NCI-H187 (cell line): ENCODE measurements at places on chromosomes 1 and 21.

GRCh38 chr1:15413563-15414444, 4.1 kb downstream of the EFHD2 start:
- DNase-seq, result no peak

- DNase-seq, result no peak
Observed at GRCh38 chr21:46662765-46663500, 27.5 kb downstream of the PRMT2 start.

DNA sequence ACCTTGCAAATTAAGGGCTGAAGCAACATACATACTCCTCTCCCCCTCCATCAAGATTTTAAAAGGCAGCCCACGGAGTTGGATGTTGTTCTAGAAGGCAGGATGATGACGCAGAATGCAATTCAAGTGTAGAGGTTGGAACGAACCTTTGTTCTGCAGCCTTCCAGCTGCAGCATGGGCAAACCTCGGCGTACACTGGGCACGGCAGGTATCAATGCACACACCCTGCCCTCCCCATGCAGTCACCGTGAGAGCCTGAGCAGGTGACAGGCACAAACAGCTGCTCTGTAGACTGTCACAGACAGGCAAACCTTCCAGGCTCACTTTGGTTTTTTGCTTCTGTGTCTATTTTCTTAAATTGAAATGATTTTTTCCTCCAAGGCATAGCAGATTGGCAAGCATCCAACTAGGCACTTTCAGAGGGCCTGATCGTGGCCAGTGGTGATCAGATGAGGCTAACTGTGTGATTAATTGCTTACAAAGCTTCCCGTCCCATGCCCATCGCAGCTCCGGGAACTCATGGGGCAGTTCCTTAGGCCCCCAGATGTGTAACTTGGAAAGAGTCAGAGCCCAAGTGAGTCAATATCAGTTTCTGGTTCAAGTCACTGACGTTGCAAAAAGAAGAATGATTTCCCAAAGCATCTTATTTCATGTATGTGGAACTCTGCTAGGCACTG, 82.3 kb downstream of the ITPKB start:
- DNase-seq, result peak; percentile 53

DNA sequence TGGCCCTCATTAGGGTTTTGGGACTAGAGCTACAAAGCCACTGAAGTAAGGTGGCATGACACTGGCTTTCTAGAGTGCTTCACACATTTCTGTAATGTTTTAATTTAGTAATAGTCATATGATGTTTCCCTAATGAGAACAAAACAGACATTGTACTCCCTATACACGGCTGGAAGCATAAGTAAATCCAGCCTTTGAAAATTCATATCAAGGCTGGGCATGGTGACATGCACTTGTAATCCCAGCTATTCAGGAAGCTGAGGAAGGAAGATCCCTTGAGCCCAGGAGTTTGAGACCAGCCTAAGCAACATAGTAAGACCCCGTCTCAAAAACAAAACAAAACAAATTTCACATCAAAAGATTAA, 7.4 kb downstream of the USP48 start:
- no peak for DNase-seq

DNA sequence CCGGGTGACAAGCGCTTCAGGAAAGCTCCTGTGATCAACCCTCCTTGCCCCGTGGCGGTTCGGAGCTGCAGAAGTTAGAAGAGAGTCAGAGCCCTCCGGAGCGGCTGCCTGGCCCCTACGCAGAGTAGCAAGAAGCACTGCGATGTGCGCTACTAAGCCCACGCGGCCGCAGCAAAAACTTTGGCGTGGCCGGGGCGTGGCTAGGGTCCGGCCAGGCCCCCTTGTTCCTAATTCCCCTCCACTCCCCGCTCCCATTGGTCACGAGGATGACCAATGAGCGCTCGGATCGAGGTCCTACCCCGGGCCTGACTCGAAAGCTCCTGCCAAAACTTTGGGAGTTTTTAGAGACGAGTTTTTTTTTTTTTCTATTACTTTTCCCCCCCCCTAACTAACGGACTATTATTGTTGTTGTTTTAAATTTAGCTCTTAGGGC, at the start of gene HLX:
TSS of gene HLX (plus strand) at position 368 of the 433 bp plus-strand sequence. CDS start 415 bp downstream, outside the sequence.
- no peak for DNase-seq

DNA sequence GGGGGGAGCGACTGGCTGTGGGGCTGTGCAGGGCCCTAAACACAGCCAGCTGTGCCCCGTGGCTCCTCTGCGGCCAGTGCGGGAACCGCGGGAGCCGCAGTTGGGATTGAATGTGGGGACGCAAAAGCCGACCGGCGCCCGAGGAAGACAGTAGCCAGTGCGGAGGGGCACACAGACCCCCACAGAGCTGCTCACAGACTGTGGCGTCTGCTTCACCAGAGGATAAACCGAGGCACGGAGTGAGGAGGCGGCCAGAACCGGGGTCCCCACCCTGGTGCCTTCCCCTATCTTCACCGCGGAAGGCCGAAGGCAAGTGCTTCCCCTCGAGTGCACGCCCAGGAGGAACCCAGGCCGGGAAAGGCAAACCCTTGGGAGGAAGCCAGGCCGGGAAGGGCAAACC, 8.7 kb upstream of the TMEM52 start:
- DNase-seq, result no peak

DNA sequence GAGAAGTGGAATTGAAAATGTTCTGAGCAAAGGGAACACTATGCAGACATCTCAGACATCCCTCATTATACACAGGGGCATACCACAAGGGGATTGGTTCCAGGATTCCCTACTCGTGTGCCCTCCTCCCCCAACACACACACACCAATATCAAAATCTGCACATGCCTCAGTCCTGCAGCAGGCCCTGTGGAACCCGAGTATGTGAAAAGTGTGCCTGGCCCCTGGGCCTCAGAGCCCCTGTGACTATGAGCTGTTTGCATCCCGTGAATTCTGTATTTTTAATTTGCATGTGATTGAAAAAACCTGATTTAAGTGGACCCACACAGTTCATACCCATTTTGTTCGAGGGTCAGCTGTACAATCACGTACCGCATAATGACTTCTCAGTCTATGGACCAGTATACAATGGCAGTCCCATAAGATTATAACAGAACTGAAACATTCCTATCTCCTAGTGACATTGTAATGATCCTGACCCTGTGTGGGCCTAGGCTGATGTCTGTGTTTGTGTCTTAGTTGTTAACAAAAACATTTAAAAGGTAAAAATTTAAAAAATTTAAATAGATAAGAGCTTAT, 11.3 kb downstream of the POU2F1 start:
- no peak for DNase-seq

DNA sequence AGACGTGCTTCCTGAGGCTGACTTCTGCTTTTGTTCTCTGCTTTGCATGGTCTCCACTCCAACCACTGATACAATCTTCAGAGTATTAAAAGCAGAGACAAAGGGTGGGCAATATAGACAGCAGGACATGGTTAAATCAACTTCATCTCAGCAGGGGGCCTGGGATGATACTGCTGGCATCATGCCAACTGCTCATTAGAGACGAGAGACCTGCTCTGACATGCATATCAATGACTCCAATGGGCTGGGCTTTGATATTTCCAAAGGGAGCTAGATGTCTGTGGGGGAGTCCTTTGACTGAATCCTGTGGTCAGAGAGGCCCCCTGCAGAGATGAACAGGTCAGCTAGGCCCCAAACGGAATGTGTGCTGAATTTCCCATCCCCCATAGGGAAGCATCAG, 106.6 kb downstream of the ACTL8 start:
- peak; percentile 39 for DNase-seq

DNA sequence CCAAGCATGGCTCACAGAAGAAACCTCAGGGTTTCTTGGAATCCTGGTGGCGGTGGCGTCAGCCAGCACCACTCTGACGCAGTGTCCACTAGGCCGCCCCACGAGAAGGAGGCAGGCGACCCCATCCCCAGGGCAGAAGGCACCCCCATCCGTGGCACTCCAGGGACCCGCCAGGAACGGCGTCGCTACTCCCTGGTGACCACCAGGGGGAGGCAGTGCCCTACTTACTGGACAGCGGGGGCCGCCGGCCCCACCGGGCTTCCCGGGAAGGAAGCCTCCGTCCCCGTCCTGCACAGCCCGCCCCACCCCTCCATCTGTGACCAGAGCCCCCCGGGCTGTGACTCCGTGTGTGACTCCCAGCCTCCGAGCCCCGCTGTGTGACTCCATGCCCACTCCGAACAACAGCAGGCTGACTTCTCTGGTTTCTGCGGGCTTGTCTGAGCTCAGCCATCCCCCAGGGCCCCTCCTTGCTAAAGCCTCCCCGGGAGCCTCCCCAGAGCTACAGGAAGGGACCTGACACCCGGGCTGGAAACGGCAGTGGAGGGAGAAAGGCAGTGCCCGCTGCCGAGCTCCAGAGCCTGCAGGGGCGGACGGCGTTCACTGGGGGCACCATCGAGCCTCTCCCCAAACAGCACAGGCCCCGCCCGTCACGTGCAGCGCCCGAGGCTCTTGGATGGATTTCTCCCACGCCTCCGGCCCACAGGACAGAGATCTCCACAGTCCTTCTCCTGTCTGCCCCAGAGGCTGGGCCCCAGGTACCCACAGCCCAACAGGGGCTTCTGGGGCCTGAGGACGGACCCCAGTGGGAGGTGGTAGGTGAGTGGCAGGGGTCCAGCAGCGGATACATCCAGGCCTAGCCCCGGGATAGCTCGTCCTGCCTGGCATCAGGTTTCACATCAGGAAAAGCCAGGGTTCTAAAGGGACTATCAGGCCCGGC, 21.1 kb downstream of the KIF17 start:
- DNase-seq, result peak; percentile 61

DNA sequence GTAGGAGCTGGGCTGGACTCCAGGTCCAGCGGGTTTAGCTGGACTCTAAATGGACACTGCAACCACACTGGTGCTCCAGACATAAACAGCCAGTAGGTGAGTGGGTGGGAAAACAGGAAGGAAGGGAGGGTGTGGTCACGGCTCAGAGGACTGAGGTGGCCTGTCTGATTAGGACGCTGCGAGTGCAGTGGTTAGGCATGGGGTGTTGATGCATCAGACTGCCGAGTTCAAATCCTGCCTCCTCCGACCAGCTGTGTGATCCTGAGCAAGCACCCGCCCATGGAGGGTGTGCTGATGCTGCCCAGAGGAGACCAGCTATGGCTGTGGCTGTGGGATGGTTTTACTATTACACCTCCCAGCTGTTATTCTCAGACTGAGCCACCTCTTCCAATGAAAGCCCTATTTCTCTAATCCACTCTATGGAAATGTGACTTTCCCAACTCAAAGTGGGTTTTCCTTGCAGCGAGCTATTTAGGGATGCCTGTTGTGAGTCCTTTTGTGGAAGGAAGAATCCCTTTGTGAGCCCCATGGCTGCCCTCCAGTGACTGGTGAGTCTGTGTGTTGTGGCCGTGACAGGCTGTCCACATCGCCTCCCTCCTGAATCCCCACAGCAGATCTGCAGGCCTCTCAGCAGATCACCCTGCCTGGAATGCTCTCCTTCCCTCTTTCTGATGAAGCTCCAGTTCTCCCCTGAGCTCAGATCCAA, 56.6 kb upstream of the EDN2 start:
- DNase-seq, result no peak

- no peak for DNase-seq
Observed at GRCh38 chr1:14866911-14867612, 268.6 kb downstream of the KAZN start.

DNA sequence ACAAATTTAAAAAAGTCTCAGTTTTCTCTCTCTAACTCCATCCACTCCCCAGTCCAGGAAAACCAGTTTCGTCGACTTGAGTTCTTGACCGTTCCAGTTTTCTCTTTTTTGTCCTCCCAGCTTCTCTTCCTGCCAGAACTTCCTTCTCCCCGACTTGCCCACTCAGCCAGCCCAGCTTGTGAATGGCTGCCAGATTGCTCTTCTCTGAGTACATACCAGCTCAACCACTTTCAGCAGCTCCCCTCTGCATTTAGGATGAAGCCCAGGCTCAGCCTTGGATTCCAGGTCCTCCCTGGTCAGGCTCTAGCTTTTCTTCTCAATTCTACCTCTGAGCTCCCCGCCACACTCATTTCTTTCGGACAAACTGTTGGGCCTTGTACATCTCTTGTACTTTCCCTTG, 1.4 kb downstream of the DIO1 start:
- DNase-seq, result no peak

- no peak for DNase-seq
Observed at GRCh38 chr1:213443415-213443814, 392.4 kb downstream of the RPS6KC1 start.

- DNase-seq, result no peak
Observed at GRCh38 chr21:46108827-46109312, 11.0 kb downstream of the COL6A2 start.

- DNase-seq, result no peak
Observed at GRCh38 chr21:37270576-37271365, 3.6 kb upstream of the VPS26C start.

- DNase-seq, result no peak
Observed at GRCh38 chr1:59150577-59151386, 146.1 kb upstream of the FGGY start.

DNA sequence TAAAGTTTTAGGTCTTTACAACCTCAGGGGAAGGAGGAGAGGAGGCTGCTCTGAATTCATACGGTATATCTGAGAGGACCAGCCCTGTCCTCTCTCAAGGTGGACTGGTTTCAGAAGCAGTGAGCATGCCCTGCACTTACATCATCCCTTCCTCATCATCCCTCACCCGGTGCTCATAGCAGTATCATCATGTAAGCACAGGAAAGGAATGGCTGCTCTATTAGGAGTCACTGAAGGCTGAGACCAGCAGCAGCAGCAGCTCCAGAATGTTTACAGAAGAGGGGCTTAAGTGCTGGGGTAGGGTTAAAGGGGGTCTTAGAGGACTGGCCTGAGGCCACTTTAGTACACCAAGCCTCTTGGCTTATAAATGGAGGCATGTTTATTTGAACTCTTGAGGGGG, 185.9 kb downstream of the AK5 start:
- no peak for DNase-seq

GRCh38 chr1:51535006-51535592, 16.0 kb upstream of the EPS15 start:
- DNase-seq, result no peak

GRCh38 chr1:89781494-89782126, 39.2 kb upstream of the LRRC8D start:
- no peak for DNase-seq

DNA sequence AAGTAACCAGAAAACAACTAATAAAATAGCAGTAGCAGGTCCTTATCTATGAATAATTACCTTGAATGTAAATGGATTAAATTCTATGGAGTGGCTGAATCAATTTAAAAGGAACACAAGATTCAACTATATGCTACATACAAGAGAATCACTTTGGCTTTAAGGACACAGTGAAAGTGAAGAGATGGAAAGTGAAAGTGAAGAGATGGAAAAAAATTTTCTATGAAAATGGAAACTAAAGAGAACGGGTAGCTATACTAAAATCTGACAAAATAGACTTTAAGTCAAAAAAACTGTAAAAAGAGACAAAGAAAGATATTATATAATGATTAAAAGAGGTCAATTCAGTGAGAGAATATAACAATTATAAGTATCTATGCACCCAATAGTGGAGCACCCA, 54.7 kb downstream of the C1orf185 start:
- DNase-seq, result no peak

GRCh38 chr1:179990847-179991246, 36.2 kb downstream of the CEP350 start:
- no peak for DNase-seq

GRCh38 chr21:44344541-44345183, 5.5 kb upstream of the CFAP410 start:
- DNase-seq, result no peak

- no peak for DNase-seq
Observed at GRCh38 chr1:12405325-12406210, 175.7 kb downstream of the VPS13D start.
